ENCODE measurements at places on chromosomes 6 and 20. TPM values are rescaled to one million over a fixed set of nuclear protein-coding genes. Genes with fewer than 3 reads are reported as not detected.

Gene SYNDIG1
- not detected for total RNA-seq

Gene SLC39A7
- 143 TPM for total RNA-seq

Gene MEI4
- not detected for total RNA-seq

Gene CDSN
- total RNA-seq: not detected

Gene KIF6
- not detected for total RNA-seq

Gene ZC3H12D
- not detected for total RNA-seq

Gene LAMP5
- not detected for total RNA-seq

Gene PNPLA1
- not detected for total RNA-seq

Gene PPIL4
- total RNA-seq: 27.6 TPM

DNA sequence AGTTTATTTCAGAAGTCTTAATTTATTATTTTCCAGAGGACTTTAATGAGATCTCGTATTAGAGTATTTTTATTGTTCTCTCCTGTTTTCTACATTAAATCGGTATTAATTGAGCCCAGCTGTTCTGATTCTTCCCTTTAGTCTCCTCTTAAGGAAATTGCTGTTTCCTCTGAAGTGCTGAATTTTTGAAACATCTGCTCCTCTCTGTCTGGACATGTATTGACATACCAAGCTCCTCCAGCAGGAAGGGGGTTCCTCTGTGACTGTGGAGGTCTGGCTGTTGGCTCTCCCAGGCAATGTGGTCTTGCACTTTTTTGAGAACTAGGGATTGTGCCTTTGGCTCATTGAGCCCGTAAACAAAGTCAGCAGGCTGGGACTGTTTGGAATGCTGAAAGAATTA, 74.9 kb downstream of the MAP3K4 start:
- DNase-seq: no peak

DNA sequence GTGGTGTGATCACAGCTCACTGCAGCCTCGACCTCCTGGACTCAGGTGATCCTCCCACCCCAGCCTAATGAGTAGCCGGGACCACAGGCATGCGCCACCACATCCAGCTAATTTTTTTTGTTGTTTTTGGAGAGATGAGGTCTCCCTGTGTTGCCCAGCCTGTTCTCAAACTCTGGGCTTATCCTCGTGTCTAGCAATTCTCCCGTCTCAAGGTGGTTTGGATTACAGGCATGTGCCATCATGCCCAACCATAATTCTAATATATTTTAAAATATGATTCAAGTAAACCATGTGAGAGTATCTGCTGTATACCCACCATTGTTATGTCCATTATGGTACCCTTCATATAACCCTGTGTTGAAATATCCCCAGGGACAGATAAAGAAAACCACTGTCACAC, 60.3 kb upstream of the C20orf144 start:
- DNase-seq: no peak

DNA sequence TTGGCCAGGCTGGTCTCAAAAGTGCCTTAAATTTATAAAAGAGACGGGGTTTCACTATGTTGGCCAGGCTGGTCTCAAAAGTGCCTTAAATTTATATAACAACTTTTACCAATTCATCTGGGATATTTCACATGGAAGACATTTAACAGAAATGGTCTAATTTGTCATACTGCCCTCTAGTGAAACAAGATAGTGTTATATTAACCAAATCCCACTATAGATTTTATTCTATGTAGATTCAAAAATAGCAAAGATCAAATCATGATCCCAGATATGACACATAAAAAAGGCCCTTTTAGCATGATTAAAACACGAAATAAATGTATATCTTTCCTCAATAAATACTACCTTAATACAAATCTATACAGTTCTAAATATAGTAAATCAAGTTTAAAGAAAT, 102.8 kb upstream of the TFAP2D start:
- no peak for DNase-seq

GRCh38 chr6:89858041-89858440, 28.4 kb downstream of the CASP8AP2 start:
- no peak for DNase-seq

GRCh38 chr6:139551376-139551775, 176.9 kb upstream of the CITED2 start:
- no peak for DNase-seq

DNA sequence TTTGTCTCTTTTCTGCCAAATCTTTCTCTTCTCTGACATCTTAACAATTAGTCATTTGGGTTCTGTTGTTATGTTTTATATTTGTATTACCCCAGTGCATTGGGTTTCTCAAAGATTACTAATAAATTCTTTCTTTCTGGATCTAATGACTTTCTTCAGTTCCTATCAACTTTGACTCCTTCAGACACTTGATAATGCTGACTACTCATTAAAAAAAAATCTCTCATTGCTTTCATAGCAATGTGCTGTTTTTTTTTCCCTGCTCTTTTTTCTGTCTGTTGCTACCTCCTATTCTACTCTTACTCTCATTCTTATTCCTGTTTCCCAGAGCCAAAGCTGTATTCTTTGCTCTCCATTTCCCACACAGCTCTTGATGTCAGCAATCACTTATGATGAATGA, 81.3 kb upstream of the MAP3K7 start:
- DNase-seq: no peak

DNA sequence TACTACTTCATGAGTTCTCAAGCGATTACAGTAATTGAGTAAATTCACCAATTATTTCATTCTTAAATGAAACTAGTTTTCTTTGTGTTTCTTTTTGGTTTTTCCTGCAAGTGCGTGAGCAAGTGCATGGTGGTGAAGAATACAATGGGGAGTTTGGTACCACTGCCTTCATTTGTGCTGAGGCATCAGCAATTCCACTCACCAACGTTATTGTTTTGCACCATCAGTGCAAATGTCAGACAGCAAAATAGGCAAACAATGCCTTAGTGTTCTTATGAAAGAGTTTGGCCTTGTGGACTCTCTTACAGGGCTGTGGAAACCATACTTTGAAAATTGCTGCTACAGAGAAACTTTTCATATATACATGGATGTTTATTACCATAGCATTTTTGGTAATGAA, 8.2 kb downstream of the CDH26 start:
- DNase-seq: no peak

- no peak for DNase-seq
Observed at GRCh38 chr6:131937226-131937625, 13.9 kb downstream of the CCN2 start.

DNA sequence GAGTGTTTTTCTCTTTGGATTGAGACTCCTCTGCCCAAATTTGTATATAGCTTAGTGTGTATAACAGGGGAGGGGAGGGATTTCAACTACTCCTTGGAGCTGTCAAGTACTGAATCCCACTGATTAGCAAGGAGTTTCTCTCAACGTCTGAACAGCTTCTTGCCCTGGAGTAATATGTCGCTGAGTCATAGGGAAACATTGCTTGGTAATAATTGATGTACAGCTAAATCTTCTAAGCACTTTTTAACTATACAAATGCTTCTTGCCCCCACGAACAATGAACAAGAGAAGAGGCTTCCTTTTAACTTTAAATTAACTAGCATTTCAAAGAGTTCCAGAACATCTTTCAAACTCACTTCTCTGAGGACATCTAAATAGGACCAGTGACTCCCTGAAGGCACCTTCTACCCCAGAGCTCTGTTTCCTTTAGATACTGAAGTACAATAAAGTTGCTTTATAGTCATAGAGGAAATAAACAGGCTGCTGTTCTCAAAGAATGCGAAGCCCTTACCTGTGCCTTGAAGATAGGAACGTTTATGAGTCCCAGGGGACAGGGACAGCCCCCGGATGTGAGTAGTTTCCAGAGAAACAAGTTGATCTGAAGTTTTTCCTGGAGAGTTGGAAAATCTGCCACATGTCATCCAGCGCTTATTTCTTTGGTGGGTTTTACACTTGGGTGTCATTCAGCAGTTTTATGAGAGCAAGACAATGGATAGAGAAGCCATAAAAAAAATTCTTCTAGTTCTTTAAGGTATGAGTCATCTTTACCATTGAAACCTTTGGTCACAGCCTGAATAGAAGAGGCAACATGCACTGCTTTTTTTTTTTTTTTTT, 462.5 kb upstream of the BTBD3 start:
- peak; percentile 90 for DNase-seq

DNA sequence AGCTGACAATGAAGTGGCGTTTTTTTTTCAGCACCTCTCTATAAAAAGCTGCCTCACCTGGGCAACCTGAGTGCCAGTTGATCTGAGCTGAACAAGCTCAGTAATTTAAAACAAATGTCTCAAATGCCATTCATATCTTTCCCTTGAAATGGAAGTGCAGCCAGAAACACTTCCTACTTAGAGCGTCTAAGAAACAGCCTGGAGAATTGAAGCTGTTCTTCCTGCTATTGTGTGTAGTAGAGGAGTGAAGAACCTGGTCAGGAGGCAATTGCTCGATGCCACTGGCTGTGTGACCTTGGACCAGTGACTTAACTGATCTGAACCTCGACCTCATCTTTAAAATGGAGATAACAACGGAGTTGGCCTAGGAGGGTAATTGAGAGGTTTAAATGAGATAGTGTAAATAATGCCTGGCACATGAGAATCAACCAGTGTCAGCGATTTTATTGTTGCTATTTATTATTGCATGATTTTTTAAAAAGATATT, 95.4 kb upstream of the FOXQ1 start:
- no peak for DNase-seq

DNA sequence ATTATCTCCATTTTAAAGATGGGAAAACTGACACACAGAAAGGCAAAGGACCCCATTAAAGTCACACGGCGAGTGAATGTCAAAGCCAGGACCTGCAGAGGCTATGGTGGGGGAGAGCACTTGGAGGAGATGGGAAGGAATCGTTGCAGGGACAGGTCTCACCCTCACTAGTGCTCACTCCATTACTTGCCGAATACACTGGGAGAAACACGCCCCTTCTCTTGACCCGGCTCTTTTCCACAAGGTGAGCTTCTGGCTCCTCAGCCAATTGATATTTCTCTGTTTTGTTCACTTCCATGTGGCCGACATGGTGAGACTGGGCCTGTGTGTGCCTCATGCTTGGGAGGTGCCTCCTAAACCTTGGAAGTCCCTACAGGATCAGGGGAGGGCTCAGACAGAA, 117.8 kb upstream of the KCNG1 start:
- no peak for DNase-seq

GRCh38 chr20:5785146-5785545, 34.9 kb downstream of the SHLD1 start:
- no peak for DNase-seq

DNA sequence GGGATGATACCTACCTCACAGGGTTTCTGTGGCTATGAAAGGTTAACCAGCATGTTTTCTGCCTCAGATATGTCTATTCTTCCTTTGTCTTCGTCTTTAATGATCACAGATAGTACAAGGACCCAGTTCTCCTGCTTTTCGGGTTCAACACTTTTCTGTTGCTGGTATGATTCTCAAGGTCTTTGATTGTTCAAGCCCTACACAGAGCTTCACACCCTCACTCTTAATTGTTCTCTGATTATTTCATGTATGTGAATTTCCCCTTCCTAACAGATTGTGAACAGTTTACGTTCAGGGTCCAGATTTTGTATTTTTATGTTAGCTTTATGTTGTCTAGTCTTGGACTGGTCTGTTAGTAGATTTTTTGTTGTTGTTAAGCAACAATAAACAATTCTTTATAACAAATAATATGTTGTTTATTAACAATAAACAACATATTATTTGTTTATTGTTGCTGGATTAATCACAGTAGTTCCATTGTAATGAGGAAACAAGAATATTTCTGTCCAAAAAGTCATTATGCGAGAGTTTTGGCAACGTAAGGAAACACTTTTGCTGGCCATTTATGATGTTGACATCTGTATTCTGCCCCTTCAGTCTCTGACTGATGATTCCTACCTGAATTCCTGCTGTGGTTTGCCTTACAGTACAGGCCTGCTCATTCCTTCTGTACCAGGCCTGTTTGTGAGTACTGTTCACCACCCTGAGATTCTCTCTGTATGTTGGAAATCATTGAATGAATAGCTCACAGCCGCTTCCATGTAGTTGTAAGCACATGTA, 27.2 kb upstream of the TULP4 start:
- DNase-seq: no peak

DNA sequence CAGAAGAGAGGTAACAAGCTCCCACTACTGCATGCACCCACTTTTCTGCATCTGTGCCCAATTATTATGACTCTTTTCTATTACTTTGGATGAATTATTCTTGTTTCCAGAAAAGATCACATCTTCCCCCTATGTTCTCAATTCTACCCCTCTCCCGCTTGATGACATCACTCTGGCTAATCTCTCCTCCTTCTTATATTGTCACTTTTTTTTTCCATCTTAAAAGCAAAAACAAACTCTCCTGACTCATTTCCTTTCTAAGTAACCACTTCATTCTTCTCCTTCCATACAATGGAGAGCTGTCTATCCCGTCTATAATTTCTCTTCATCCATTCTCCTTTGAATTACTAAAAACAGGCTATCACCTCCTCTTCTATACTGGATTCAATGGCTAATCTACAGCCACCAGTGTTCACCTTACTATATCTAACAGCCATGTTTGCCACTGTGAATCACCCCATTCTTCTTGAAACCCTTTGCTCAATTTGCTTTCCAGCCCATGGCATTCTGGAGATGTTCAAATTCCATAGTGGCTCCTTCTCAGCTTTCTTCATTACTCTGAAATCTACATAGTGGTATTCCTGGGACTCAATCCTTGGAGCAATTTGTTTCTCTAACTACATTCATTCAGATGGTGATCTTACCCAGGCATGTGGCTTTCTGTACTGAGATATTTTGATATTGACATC, 378.4 kb downstream of the ARHGAP18 start:
- DNase-seq: no peak

DNA sequence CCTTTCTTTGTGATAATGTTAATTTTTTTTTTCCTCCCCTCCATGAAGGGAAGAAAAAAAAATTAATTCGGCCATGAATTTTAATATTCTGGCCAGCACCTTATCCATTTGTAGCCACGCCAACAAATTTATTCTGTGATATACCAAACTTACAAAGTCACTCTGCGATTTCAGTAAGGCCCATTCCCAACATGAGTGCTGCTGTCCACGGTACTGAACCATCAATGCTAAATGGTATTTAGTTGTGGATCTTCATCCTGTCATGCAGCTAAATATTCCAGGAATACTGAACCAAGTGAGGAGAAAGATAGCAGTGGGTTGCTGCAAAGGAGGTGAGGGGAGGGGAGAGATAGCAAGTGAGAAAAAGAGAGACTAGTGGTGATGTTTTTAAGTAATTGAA, 19.5 kb upstream of the RSPH4A start:
- no peak for DNase-seq

DNA sequence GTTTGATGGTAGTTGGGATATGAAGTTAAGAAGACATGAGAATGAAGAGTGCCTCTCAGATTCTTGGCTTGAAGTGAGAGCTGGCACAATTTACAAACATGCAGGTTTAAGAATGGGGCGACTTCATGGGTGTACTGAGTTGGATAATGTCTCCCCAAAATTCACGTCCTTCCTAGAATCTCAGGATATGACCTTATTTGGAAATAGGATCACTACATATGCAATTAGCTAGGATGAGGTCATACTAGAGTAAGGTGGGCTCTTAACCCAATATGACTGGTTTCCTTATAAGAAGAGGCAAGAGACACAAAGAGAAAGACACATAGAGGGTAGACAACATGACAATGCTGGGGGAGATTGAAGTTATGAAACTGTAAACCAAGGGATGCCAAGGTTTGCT, 5.2 kb downstream of the PKIB start:
- no peak for DNase-seq

- no peak for DNase-seq
Observed at GRCh38 chr6:98678481-98678880, 155.9 kb upstream of the POU3F2 start.

Measured in glomerular endothelial cell (primary cell).